ENCODE measurements at places on chromosomes 1 and 21.

DNA sequence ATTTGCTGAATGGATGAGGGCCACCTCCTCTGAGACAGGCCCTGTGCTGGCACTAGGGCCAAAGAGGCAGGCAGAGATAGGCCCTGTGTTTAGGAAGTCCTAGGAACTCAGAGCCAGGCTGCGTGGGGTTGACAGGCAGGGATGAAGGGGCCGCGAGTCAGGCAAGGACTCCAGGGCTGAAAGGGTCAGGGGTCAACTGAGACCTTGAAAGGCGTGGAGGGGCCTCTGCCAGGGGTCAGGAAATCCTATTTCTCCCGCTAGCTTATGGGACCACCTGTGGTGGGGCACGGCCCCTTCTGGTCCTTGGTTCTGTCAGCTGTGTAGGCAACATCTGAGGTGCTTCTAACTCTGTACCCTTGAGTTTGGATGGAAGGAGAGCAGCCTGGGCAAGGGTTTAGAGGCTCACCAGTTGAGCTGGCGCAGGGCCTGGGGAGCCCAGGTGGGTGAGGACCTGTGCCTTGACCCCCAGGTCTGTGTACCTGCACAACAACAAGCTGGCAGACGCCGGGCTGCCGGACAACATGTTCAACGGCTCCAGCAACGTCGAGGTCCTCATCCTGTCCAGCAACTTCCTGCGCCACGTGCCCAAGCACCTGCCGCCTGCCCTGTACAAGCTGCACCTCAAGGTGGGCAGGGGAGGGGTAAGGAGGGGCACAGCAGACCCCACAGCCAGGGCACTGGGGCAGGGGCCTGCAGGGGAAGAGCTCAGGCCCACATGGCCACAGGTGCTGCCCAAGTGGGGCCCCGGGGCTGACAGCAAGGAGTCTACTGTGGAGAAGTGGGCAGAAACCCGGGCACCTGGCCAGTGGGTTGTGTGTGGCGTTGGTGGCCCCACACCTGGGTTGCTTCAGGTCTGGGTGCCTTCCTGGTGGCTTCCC, 14.9 kb downstream of the PODN start:
- no peak for DNase-seq

DNA sequence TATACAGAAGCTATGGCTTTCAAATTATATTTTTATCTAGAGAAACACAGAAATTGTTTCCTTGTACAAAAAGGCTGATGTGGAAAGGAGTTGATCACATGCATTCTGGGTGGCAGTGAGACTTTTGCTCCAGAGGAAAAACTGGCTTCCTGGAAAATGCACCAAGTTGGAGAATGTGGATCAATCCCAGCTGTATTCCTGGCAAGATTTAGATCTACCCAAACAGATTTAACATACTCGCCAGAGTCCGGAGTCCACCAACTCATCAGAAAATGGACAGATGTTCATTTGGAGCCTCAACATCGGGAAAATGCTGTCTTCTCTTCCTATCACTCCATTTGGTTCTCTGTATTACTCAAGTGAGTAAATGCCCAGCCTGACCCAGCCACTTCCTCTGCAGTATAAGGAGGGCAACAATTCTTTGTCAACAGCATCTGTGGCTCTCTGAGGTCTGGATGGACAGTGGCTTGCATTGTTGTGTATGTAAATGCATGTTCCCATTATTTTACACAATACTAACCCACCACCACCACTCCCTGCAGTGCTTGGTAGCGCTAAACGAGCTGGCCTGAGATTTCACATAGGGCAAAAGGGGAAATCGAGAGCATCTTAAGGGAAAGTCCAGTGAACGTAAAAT, 226.2 kb upstream of the IRF2BP2 start:
- DNase-seq: peak; percentile 48

DNA sequence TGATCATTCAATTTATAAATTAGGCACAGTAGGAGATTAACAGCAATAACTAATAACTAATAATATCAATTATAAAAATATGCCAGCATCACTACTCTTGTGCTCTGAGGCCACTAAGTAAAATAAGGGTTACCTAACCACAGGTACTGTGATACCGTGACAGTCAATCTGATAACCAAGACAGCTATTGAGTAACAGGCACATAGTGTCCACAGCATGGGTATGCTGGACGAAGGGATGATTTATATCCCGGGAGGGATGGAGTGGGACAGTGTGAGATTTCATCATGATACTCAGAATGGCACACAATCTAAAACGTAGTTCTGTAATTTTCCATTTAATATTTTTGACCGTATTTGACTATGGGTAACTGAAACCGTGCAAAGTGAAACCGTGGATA, 39.4 kb downstream of the CD46 start:
- DNase-seq: no peak

- peak; percentile 21 for DNase-seq
Measured at GRCh38 chr1:6246497-6247467, 2.8 kb downstream of the HES3 start.

GRCh38 chr1:218367118-218367517, 22.0 kb downstream of the TGFB2 start:
- DNase-seq: no peak

- DNase-seq: no peak
Measured at GRCh38 chr1:27994060-27994459, 34.3 kb downstream of the XKR8 start.

DNA sequence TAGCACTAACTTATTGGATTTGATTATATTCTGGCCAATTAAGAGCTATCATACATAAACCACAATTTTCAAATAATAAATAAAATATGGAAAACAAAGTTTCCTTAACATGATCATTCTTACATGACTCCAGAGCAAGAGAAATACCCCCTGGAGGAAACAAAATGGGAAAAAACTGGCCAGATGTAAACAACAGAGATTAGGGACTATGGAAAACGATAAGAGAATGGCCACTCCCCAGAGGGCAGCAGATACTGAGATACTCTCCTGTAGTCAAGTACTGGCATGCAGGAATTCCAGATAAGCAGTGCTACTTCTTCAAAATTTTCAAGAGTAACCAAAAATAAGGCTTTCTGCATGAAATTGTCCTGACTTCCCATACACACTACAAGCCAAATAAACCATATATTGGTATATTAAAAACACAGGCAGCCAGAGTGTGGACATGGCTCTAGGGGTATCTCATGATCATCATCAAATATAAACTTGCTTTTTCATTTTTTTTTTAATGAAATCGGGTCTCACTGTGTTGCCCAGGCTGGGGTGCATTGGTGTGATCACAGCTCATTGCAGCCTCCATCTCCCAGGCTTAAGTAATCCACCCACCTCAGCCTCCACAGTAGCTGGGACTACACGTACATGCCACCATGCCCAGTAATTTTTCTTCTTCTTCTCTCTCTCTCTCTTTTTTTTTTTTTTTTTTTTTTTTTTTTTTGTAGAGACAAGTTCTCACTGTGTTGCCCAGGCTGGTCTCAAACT, 118.5 kb downstream of the EIF4G3 start:
- DNase-seq: no peak

DNA sequence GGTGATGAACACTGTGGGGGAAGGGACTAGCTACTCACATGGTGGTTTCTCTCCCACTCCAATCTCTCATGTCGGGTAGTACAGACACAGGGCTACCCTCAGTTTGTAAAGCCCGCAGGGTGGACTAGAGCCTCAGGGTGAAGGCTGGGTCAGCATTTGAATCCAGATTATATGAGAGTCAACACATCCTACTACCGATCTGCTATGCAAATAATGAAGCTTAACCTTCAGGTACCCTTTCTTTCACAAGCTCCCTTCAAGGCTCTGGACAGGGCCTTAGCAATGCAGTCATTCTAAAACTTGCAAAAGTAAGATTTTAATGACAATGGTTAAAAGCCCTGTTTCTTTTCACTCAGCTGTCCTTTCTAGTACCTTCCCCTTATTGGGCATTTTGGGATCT, 5.5 kb upstream of the ZBED6 start:
- DNase-seq: no peak
